ENCODE measurements at places on chromosomes 5 and 9.

GRCh38 chr5:151315998-151316597 lies 12.5 kb upstream of the SLC36A3 start:
- DNase-seq: peak; percentile 28

DNA sequence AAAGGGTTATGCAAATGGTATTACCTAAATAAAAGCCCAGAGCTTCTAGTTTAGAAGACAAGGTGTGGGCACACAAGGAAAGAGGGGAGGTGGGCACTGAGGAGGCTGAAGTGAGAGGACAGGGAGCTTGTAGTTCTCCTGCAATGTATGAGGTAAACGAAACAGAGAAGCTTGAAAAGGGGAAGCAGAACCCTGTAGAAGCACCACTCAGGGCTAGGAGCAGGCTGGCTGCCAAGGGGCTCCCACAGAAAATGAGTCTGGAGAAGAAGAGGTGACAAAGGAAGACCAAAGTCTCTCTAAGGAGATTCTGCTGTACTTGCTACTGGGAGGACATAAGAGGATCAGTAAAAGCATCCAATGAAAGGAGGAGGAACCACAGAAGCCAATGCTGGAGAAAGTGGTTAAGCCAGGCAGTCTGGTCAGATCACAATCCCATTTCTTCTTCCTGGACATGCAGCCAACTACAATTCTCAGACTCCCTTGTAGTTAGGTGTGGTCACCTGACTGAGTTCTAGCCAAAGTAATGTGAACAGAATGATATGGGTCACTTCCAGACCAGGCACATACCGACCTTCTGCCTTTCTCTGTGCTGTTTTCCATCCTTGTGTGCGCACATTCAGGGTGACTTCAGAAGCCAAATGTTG lies 174.5 kb upstream of the MAP3K1 start:
- no peak for DNase-seq

DNA sequence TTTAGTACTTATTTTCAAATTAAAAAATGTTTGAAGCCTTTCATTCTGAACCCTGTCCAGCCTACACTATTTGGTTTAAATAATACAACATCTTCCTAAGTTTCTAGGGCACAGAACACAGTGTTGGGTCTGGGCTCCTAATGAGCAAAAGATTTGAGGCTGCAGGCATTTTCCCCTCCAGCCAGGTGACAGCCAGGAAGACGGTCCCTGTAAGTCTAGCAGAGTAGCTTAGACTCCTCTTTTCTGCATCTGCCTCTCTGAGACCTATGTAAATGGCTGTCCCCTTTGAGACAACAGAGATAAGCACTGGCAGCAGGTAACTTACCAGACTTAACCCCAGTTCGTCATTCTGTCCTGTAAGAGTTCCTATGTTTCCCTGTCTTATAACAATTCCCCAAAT lies 141.8 kb downstream of the CDC42SE2 start:
- no peak for DNase-seq

- no peak for DNase-seq
Observed at GRCh38 chr5:35232124-35232523, 1.8 kb upstream of the PRLR start.

- DNase-seq: no peak
Observed at GRCh38 chr9:96462541-96462940, 12.6 kb downstream of the HABP4 start.

- DNase-seq: no peak
Observed at GRCh38 chr5:180818677-180819341, 16.2 kb upstream of the MGAT1 start.

DNA sequence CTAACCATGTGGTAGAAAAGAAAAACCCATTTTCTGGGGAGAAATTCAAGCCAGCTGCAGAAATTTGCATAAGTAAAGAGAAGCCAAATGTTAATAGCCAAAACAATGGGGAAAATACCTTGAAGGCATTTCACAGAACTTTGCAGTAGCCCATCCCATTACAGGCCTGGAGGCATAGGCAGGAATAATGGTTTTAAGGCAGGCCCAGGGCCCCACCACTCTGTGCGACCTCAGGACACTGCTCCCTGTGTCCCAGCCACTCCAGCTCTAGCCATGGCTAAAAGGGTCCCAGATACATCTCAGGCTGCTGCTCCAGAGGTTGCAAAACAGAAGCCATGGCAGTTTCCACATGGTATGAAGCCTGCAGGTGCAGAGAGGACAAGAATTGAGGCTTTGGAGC lies 253.3 kb downstream of the CTNND2 start:
- DNase-seq: no peak

GRCh38 chr9:133276001-133276884 lies 1.2 kb upstream of the ABO start:
- no peak for DNase-seq

- DNase-seq: no peak
Observed at GRCh38 chr5:135480511-135480910, 28.4 kb upstream of the TIFAB start.

DNA sequence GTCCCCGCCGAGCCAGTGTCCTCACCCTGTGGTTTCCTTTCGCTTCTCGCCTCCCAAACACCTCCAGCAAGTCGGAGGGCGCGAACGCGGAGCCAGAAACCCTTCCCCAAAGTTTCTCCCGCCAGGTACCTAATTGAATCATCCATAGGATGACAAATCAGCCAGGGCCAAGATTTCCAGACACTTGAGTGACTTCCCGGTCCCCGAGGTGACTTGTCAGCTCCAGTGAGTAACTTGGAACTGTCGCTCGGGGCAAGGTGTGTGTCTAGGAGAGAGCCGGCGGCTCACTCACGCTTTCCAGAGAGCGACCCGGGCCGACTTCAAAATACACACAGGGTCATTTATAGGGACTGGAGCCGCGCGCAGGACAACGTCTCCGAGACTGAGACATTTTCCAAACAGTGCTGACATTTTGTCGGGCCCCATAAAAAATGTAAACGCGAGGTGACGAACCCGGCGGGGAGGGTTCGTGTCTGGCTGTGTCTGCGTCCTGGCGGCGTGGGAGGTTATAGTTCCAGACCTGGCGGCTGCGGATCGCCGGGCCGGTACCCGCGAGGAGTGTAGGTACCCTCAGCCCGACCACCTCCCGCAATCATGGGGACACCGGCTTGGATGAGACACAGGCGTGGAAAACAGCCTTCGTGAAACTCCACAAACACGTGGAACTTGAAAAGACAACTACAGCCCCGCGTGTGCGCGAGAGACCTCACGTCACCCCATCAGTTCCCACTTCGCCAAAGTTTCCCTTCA lies 1.4 kb downstream of the GLIS3 start:
- DNase-seq: peak; percentile 26

- DNase-seq: no peak
Observed at GRCh38 chr5:96973532-96974401, 37.9 kb downstream of the LNPEP start.

GRCh38 chr5:142065273-142065672 lies 43.3 kb upstream of the NDFIP1 start:
- no peak for DNase-seq

- no peak for DNase-seq
Observed at GRCh38 chr5:148455185-148455584, 71.4 kb downstream of the FBXO38 start.

GRCh38 chr5:10310066-10310779 lies 2.5 kb upstream of the CMBL start:
- no peak for DNase-seq

GRCh38 chr5:133025804-133026663 lies at the start of gene ZCCHC10:
Gene ZCCHC10, minus strand, starts transcription at chr5:133026549. Its CDS starts 12 bp downstream, at chr5:133026537.
- DNase-seq: peak; percentile 93

- DNase-seq: peak; percentile 19
Observed at GRCh38 chr5:72611118-72611730, 104.0 kb upstream of the ZNF366 start.

- DNase-seq: no peak
Observed at GRCh38 chr5:61019642-61020041, 74.6 kb downstream of the NDUFAF2 start.

Data from stimulated activated CD4-positive, alpha-beta T cell treated with anti-CD3 and anti-CD28 coated beads, Interleukin-12 subunit alpha, Interleukin-12 subunit beta, amount 100 ng/mL, for 48 hours (primary cell).